ENCODE measurements at places on chromosomes 16 and 17. TPM values are rescaled to one million over a fixed set of nuclear protein-coding genes. Genes with fewer than 3 reads are reported as not detected.

DNA sequence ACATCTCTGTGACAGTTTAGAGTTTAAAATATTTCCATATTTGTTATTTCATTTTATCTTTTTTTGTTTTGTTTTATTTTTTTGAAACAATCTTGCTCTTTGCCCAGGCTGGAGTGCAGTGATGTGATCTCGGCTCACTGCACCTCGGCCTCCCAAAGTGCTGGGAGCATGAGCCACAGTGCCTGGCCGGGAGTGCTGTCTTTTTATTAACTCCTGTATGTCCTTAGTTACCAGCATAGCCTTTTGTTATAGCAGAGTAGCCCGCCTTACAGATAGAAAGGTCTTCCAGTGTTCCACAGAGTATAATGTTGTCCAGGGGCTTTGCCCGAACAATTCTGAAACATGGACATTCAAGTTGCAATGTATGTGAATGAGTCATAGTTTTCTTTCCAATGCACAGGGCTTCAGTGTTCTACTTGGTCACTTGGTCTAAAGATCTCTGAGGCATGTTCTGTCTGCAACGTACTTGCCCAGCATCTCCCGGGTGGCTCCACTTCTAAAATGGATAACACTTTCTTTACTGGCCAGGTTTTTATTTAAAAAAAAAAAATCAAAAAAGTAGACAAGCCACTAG, 125.6 kb downstream of the KCNJ18 start:
- DNase-seq = no peak

DNA sequence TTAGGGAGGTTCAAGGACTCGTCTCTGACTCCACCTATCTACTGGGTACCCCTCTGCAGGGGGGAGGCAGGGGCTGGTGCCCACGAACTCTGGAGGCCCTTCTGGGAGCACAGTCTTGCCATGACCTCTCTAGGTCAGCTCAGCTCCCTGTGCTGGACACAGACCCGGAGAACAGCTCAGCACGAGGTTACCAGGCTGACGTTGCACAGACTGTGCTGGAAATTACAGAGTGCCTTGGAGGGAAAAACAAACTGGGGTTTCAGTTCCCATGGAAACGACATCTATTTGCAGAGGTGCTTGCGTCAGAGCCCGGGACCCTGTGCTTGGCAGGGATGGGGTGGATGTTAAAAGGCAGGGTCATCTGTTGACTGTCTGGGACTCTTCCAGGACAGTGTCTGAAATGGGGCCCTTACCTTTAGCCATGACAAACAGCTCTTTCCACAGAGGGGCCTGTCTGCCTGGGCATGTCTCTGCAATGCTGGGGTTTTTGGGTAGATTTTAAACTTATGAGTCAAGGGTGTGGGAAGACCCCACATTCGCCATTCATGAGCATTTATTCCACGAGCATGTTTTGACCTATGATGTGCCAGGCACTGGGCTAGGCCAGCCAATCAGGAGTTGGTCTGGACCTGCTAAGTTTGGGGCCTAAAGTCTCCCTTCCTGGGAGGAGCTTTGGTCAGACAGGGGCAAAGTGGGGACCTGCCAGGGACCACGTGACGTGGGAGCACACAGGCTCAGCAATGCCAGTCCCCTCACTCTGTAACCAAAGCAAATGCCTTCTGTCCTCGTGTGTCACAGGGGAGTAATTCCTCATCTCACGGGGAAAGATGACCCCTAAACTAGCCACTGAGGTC, 22.5 kb downstream of the CCR7 start:
- peak; percentile 58 for DNase-seq

GRCh38 chr17:27824176-27824715, 23.9 kb upstream of the NOS2 start:
- DNase-seq = no peak

Gene CHST6
- total RNA-seq = not detected
